ENCODE measurements at places on chromosomes 3 and 15.
A peak's percentile ranks its signal among the peaks of the same experiment; 100 is the strongest.

GRCh38 chr3:124969190-124969589 lies 34.6 kb upstream of the MUC13 start:
- no peak for DNase-seq

GRCh38 chr3:98846101-98846500 lies 55.4 kb downstream of the DCBLD2 start:
- DNase-seq = no peak

GRCh38 chr3:188150982-188151381 lies 3.0 kb upstream of the LPP start:
- DNase-seq = no peak

- no peak for DNase-seq
These were observed 18.4 kb upstream of the RPLP1 start for GRCh38 chr15:69434238-69434637.

GRCh38 chr3:197464794-197465193 lies 91.0 kb downstream of the BDH1 start:
- DNase-seq = no peak

- no peak for DNase-seq
These were observed 153.8 kb downstream of the PGPEP1L start for GRCh38 chr15:98853617-98854420.

GRCh38 chr3:118772547-118773011 lies 262.1 kb downstream of the IGSF11 start:
- DNase-seq = no peak

DNA sequence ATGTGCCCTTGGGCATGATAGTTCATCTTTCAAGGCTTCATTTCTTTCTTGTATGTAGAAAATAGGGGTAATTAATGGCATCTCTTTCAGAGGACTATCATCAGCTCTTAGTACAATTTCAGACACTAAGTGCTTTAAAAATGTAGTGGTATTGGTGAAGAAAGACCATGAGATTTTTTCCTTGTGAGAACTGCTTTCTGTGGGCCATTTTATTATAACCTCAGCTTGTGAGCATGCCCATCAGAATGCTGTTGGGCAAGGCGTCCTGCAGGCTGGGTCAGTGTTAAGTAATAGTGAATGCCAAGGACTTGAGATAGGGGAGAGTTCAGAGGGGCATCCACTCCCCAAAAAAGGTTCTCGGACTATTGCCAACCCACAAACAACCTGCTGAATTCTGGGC lies 187.9 kb downstream of the GHSR start:
- DNase-seq = no peak

DNA sequence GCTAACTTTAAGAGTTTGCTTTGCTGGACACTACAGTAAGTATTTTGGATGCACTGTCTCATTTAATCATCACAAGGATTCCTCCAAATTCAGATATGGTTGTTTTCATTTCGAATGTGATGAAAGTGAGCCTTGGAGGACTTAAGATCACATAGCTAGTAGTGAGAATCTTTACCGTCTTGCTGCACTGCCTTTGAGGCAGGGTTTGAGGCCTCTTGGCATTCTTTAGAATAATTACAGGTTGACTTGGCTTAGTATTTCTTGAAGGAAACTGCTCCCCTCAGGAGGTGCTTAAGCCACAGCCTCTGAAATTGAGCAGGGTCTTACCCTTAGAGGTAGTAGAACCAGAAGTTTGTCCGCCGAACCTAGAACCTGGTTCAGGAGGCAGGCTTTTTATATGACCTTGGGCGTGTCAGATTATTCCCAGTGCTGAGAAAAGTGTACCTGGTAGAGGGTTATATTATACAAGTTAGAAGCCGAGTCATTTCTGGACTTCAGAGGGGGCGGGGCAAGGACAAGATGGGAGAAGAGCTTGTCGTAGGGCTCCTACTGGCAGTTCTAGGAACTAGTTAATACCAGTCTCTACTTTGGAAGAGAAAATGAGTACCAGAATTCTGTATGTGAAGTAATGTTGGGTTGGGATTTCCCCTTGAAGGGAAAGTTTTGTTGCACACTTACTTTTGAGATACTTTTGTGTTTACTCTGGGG lies 1.1 kb downstream of the TFG start:
- no peak for DNase-seq

- peak; percentile 36 for DNase-seq
These were observed 37.8 kb downstream of the HMCES start for GRCh38 chr3:129316248-129317013.

- peak; percentile 45 for DNase-seq
These were observed at the start of gene PHLDB2 for GRCh38 chr3:111859061-111859973. TSS of gene PHLDB2 (plus strand) at chr3:111859265. CDS start at chr3:111884078, 24,813 bp downstream.

GRCh38 chr15:25797511-25797935 lies 65.6 kb downstream of the ATP10A start:
- DNase-seq = no peak

DNA sequence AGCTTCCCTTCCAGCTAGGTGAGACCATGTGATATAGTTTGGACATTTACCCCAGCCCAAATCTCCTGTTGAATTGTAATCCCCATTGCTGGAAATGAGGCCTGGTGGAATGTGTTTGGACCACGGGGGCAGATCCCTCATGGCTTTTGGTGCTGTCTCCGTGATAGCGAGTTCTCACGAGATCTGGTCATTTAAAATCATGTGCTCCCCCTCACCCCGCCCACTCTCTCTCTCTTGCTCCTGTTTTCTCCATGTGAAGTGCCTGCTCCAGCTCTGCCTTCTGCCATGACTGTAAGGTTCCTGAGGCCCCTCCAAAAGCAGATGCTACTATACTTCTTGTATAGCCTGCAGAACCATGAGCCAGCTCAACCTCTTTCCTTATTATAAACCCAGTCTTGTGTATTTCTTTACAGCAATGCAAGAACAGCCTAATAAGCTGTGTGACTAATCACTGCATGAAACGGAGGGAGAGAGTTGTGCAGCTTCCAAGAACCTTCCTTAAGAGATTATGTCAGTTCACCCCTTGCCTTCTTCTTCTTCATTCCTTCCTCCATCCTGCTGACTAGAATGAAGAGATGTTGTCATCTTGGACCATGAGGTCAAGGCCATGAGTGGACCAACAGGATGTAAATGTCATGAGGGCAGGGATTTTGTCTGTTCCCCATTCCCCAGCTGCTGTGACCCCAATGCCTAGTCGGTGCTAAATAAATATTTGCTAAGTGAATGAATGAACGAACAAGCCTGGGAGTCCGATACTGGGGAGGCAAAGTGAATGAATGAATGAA lies 91.0 kb downstream of the CPN2 start:
- DNase-seq = no peak

- no peak for DNase-seq
These were observed 112.7 kb upstream of the NANOGP8 start for GRCh38 chr15:35197754-35198153.

DNA sequence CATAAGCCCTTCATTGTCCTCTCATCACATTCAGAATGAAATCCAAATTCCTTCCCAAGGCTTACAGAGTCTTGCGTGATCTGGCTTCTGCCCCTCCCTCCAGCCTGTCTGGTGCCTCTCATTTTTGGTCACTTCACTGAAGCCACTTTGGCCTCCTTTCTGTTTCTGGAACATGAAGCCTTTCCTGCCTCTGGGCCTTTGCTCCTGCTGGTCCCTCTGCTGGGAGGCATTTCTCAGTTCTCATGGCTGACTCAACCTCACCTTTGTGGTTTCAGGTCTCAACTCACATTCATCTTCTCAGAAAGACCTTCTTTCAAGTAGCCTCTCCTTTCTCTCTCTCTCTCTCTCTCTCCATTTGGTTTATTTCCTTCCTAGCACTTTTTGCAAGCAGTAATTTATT lies 43.9 kb upstream of the BHLHE40 start:
- no peak for DNase-seq

GRCh38 chr3:52790337-52790736 lies 4.3 kb upstream of the ITIH3 start:
- no peak for DNase-seq

- no peak for DNase-seq
These were observed 34.5 kb downstream of the PLA2G4D start for GRCh38 chr15:42059661-42060476.

DNA sequence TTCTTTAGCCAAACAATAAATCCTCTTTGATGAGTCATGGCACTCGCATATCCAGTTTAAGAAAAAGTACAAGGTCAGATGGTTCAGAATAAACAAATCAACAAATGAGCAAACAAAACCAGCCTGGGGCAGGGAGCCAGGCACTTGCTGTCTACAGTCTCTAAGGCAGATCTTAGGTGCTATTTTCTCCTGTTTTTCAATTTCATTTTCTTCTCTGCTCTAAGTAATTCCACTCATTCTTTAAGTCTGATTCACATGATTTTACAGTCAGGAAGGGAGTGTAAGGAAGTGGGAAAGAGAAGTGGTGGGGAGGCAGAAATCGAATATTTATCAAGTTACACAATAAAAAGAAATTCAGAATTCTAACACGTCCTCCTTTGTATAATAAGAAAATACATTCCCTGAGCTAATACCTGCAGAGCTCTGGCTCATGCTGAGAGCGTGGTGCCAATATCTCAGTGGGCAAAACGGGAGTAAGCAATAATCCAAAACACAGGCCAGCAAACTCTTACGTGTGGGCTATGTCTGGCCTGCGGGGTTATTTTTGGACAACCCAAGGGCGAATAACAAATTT lies 298.6 kb downstream of the ADAMTS17 start:
- no peak for DNase-seq

- no peak for DNase-seq
These were observed 57.6 kb downstream of the FNDC3B start for GRCh38 chr3:172096881-172097420.

- no peak for DNase-seq
These were observed 1.1 kb downstream of the ZBTB47 start for GRCh38 chr3:42654331-42655201.

DNA sequence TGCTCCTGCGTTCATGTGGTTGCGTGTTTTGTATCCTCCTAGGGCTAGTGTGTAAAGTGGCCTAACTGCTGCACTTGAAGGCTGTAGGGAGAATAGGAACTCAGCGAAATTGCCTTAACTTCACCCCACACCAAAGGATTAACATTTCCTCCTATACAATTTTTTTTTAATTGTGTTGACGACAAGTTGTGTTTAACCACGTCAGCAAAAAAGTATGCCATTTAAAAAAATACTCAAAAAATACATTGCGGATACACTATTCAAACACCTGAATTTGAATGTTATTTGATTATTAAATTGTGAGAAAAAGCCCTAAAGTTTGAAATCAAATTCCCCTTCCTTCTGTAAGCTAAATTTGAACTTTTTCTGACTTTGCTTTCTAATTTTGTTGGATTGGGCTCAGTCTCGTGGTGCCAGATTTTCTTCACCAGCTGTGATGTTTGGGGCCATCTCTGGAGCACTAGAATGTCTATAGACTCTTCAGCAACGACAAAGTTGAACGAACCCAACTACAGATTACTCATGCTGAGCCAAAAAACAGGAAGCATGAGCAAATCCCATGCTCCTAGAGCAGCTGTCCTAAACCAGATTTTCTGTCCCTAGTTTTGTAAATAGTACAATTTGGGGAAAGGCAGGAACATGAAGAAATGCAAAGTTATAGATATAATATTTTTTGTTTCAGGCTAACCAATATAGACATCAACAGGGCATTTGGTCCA lies 8.1 kb upstream of the SLC9A9 start:
- no peak for DNase-seq

DNA sequence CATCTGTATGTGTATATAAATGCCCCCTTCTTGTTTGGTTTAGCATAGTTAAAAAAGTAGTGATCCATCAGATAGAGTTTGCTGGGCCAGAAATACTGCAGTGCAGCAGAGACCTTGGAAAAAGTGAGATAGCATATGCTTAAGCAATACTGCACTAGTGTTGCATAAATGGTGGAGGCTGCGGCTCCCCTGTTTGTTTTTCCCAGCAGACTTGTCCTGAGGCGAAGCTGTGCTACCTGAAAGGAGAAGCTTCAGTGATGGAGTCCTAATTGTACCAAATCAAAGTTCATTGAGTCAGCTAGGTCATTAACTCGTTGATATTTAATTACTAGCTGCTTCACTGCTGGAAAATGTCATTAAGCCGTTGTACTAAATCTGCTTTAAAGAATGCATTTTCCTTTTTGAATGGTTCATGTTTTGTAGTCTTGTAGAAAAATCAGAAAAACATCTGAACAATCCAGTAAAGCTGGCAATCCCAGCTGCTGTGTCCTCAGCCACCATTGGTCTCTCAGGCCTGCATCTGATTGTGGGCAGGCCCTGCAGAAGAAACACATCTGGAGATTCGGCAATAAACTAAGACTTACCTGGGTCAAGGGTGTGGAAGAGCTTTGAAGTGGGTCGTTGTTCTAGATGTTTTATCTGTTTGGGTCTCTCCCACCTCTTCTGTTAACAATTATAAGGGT lies 169.6 kb downstream of the B3GALNT1 start:
- DNase-seq = no peak

- no peak for DNase-seq
These were observed 125.1 kb upstream of the PPP2R3A start for GRCh38 chr3:135840436-135840835.

All from DMS 273 treated with DMSO at 0.1 percent for 48 hours (cell line).